ENCODE measurements at places on chromosomes 4 and X.

GRCh38 chr4:168507178-168507815 lies 10.4 kb downstream of the PALLD start:
- DNase-seq, result no peak

GRCh38 chrX:5718651-5719050 lies 510.0 kb downstream of the NLGN4X start:
- DNase-seq, result no peak

GRCh38 chrX:24292353-24292752 lies 21.5 kb downstream of the SUPT20HL2 start:
- no peak for DNase-seq

DNA sequence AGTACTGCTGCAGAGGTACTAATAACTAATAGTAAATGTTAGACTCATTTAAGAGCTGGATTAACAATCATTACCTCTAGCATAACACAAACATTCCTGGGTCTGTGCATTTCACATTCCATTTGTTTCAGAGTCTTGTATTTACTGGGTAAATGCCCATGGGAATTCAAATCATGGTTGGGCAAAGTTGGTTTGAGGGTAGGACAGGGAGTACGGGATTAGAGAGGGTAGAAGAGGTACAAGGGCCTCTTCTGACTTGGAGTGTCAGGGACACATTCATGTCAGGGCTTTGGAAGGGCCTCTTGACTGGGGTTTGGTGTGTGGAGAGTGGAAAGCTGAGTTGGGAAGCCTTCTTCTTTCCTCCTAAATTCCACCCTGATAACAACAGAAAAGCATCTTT lies 65.9 kb downstream of the WWC2 start:
- no peak for DNase-seq

- no peak for DNase-seq
Measured at GRCh38 chr4:142095886-142096605, 459.7 kb downstream of the IL15 start.

DNA sequence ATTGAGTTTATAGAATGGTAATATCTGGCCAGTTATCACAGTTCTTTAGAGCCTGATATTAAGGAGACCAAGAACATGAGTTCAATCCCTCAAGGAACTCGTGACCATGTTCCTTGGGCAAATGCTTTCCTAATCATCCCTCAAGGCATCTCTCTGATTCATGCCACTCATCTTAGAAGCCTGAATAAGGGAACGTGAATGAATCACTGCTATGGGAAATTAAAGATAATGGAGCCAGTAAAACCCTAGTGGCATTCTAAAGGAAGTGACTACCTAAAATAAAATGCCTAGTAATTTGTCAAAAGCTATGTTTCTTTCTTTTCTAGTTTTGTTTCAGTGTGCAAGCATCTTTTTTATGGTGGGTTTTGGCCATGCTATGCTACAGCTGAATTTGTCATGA lies 1161.3 kb downstream of the C4orf33 start:
- no peak for DNase-seq

DNA sequence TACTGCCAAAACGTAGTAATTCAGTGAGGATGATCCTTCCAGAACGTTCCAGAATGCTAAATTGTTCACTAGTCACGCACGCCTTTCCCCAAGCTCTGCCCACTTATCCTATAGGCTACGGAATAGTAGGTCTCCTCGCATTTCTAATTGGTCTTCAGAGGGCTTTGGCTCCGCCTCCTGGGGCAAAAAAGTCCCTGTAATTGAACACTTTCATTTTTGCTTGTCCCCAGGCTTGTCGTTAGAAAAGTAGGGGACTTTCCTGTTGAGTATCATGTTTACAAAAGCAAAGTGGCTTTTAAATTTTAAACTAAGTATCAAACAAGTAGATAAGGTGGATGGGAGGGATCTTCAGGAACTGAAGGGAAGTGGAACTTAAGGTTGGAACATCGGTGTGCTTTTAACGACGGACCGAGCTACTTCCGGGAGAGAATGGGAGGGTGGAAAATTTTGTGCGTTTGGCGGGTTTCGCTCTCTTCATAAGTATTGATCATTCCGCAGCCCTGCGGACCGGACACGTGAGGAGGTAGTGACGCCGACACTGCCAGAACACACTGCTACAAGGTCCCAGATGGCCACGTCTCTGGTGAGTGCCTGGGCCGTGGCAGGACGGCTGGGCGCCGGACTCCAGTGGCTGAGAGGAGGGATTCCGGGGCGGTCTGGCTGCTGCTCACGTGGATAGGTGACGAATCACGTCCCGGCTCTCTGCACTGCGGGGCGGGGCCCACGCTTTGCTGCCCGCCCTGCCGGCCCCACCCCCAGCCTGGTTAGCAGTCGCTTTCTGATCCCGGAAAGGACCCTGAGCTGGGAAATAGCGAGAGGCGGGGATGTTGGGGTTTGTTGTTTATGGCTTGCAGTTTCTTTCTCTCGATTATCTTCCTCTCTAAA lies at the start of gene NXT2:
Gene NXT2 (plus strand): TSS at position 406 of the 885 bp plus-strand sequence. CDS start 163 bp downstream, at position 569.
- DNase-seq, result peak; percentile 64

Data from NCI-H1048 (cell line).